Activated naive CD8-positive, alpha-beta T cell treated with anti-CD3 and anti-CD28 coated beads for 36 hours (primary cell): ENCODE measurements at places on chromosomes 13 and 19. TPM values are rescaled to one million over a fixed set of nuclear protein-coding genes. Genes with fewer than 3 reads are reported as not detected.

DNA sequence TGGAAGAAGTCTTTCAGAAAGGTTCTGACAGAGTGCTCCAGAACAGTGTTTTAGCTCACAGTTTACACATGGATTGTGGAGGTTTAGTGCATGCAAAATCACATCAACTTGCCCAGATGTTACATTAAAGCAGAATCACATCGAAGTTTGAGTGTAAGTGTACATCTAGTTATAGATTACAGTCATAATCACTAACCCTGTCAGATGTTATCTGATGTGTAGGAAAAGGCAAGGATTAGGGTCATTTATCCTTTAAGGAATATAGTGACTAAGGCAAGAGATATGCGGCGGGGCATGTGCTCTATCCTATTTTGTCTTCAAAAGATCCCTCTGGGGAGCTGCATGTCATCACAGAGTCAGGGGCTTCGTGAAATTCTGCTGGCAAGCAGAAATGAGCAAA, 66.9 kb downstream of the CYSLTR2 start:
- no peak for DNase-seq

DNA sequence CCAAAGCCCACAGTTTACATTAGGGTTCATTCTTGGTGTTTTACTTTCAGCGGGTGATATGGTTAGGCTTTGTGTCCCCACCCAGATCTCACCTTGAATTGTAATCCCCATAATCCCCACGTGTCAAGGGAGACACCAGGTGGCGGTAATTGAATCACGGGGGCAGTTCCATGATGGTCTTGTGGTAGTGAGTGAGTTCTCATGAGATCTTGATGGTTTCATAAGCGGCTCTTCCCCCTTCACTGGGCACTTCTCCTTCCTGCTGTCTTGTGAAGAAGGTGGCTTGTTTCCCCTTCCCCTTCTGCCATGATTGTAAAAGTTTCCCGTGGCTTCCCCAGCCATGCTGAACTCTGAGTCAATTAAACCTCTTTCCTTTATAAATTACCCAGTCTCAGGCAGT, 12.0 kb downstream of the FPR2 start:
- no peak for DNase-seq

GRCh38 chr19:36436531-36436930, 18.1 kb upstream of the ZFP82 start:
- no peak for DNase-seq

GRCh38 chr13:43298816-43299215, 275.4 kb downstream of the DNAJC15 start:
- DNase-seq, result no peak

GRCh38 chr19:56838024-56838908, 2.3 kb downstream of the PEG3 start:
- peak; percentile 24 for DNase-seq

DNA sequence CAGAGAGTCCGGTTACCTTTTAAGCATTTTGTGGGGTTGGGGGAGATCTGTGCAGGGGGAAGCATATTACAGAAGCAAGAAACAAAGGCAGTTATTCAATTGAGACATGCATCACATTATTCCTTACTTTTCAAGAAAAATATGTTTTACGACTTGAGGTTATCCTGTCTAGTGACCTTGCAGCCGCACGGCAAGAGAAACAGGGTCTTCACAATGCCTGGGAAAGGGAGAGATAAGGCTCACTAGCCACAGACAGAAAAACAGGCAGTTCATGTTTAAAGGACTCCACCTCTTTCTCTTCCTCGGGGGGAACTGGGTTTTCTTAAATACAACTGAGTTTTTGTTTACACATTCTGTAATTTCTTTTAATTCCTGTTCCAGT, 536 bp upstream of the NCR1 start:
- DNase-seq, result no peak

GRCh38 chr19:412356-413355, 3.7 kb upstream of the C2CD4C start:
- DNase-seq, result no peak

DNA sequence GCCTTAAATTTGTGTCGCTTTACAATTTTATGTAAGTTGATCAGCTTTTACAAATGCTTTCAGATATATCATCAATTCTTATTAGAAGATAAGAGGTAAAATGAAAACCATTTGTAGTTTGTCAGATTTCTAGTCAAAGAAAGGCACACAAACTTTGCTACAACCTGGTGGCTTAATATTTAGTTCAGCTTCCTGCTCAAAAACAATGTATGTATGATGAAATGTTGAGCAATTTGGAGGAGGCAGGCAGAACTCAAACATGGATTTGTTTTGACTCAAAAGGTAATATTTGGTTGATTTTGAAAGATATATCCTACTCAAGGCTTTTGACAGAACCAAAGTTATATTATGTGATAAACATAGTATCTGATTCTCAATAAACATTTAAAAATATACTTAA, 24.2 kb downstream of the NEK5 start:
- no peak for DNase-seq

DNA sequence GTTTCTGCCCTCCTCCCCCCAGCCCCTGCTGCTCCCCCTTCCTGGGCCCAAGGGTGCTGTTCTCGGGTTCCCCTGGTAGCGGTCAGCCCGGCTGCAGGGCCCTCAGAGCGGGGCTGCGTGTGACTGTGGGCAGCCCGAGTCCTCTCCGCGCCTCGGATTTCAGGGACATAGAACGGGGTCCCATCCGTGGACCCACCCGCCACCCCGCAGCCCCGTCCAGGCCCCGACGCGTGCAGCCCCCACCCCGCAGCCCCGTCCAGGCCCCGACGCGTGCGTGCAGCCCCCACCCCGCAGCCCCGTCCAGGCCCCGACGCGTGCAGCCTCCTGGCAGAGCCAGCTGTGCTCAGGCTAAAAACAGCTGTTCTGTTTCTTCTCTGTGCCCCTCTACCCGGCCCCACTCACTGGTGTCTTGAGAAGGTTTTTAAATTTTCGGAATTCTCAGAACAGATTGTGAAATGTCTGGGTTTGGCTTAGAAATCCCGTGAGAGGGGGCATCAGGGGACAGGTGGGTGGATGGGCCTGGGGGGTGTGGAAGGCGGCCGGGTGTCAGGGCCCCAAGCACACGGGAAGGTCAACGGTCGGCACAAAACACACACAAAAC, 5.5 kb upstream of the PRTN3 start:
- DNase-seq, result no peak

- DNase-seq, result no peak
These were observed 7.5 kb upstream of the MIER2 start for GRCh38 chr19:351976-352625.

GRCh38 chr13:48222358-48223301, 10.4 kb upstream of the ITM2B start:
- no peak for DNase-seq

DNA sequence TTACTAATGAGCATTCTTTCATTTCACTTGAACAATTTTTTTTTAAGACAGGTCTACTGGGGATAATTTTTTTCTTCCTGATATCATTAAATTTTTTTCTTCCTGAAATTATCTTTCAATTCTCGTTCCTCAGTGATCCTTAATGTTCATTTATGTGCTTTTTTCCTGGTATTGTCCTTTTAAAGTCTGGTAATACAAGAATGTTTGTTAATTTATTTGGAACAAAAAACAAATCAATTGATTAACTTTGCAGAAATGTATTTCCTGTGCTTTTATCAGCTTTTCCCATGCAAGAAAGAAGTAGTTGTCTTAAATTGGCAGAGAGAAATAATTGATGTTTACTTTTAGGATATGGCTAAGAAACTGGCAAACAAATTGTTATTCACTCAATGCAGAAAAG, 945.4 kb upstream of the MIR17HG start:
- DNase-seq, result no peak

GRCh38 chr19:44799627-44800346, 9.1 kb upstream of the BCAM start:
- DNase-seq, result no peak

Gene THAP8
- 2.4 TPM for total RNA-seq

Gene MBD3L3
- not detected for total RNA-seq

Gene CYP2A6
- total RNA-seq, result not detected

Gene ZNF665
- 6.6 TPM for total RNA-seq

Gene SULT2B1
- not detected for total RNA-seq

Gene FBXO17
- total RNA-seq, result not detected

Gene OLFM2
- 2.9 TPM for total RNA-seq
